ENCODE measurements at places on chromosomes 13 and 19.

DNA sequence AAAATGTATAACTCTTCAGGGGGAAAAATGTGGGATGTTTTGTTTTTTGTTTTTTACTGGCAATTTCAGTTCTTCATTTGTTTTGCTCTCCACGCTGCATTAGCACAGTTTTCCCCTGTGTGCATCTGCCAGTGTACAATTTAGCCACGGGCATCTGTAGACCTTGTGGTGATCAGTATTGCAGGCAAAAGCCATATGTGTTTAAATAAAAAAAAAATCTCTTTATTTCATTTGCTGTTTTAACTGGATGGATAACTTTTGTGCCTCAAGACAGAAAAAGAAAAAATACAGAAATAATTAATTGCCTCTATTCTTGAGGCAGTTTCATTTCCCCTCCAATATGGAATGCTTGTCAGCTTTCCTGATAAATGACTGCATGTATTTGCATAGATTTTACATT lies 7.9 kb upstream of the MAB21L1 start:
- peak; percentile 61 for DNase-seq

- DNase-seq = no peak
These were observed 78.9 kb downstream of the FLT1 start for GRCh38 chr13:28415994-28416421.

DNA sequence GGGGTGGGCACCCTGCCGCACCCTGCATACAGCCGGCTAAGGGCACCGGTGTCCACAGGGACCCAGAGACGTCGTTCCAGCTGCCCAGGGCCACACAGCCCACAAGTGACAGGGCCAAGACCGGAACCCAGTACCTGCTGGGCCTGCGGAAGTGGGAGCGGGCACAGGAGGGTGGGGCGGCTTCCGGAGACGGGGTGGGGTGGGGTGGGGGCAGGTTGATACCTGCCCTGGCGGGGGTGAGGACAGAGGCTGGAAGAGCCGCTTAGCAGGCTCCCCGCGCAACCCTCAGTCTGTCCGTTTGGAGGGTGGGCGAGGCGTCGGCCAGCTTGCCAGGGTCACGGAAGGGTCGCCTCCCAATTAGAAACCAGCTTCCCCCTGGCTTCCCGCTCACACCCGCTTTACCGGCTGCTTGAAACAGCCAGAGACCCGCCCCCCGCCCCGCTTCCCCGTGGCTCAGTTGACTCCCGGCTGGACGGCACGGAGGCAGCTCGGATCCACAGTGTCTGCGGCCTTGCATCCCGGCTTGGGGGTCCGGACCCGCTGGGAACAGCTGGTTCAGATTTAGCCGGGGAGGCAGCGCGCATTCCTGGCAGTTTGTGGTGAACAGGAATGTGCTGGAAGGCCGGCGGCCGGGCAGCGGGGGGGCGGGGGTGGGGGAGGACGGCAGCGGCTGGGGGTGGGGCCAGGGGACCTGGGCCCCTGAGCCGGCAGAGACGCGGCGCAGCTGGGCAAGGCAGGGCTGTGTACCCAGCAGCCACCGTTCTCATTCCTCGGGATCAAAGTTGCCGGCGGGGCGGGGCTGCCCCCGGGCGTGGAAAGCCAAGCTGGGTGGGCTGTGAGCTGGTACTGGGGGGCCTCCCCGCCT lies 1.9 kb downstream of the CNN2 start:
- no peak for DNase-seq

DNA sequence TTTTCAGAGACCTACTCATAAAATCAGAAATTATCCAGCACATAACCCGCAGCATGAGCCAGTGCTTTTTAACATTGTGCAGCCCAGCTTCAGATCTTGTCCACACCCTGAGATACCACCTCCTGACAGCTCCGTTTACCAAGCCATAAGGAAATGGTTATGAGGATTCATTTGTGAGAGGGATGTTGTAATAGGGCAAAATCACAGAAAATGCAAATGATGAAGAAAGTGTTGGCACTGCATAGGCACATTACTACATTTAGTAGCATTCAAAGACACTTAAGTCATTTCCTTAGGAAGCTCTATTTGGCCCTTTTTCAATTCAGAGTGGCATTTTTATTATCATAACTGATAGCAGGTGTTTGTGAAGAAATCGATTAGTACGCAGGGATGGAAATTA lies 277.5 kb downstream of the DNAJC15 start:
- no peak for DNase-seq

- no peak for DNase-seq
These were observed 39.7 kb downstream of the PPP2R1A start for GRCh38 chr19:52229524-52229923.

DNA sequence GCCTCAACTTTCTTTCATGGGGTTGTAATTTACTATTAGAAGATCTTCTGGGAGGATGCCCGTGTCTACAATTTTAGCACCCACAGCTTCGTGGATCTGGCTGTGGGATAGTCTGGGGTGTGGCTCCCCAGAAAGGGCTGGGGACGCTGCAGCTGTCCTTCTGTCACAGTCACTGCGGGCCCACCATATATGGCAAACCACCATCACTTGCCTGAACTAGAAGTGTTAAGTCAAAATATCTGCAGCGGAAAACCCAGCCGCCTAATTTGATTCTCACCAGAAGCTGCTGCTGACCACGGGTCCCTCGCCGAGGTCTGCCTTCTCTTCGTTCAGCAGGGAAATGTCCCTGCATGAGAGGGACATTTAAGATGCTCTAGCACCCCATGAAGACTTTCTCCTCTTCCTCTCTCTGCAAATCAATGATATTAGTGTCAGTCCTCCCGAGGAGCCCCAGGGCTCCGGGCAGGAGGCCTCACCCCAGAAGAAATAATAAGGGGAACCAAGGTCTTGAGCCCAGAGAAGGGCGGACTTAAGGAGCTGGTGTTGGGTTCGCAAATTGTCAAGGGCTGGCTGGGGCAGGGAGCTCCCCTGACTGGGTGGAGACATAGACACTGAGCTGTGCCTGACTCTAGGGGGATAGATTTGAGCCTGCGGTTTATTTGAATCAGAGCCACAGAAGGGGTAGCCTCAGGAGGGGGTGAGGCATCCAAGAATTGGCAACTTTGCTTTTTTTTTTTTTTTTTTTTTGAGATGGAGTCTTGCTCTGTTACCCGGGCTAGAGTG lies 3.0 kb upstream of the MATK start:
- no peak for DNase-seq

- no peak for DNase-seq
These were observed 29.2 kb upstream of the GARRE1 start for GRCh38 chr19:34224996-34225658.

- no peak for DNase-seq
These were observed 2.2 kb downstream of the HCST start for GRCh38 chr19:35904311-35905068.

DNA sequence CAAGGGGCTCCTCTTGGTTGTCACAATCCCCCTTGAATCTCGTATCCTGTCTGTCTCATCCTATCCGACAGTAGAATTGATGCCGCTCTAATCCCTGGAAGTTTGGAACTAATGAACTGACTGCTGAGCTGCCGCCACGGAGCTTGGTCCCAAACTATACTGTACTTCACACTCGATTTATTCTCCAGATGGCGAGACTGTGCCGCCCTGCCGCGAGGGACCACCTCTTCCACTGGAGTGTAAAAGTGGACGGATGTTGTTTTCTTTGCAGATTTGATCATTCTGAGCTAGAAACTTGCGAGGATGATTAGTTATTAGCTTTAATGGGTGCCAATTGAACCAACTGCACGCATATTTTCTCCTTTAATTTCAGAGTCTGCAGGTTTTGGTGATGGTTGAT lies 117.2 kb downstream of the ZIC5 start:
- DNase-seq = peak; percentile 71

DNA sequence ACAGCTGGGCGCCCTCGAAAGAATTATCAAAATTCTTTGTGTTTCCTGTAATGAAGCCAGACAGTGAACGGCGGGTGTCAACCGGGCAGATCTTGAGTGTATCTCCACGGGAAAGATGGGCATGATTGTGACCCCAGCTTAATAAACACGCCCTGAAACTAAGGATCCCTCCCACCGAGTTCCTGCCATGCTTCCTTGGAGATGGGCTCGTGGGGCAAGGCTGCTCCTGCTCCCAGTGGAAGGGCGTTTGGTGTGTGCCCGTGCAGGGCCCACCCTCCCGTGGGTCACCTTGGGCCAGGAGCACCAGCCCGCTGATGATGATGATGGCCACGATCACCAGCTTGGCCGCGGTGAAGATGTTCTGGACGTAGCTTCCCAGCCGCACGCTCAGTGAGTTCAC lies 7.4 kb downstream of the SLC7A9 start:
- no peak for DNase-seq

DNA sequence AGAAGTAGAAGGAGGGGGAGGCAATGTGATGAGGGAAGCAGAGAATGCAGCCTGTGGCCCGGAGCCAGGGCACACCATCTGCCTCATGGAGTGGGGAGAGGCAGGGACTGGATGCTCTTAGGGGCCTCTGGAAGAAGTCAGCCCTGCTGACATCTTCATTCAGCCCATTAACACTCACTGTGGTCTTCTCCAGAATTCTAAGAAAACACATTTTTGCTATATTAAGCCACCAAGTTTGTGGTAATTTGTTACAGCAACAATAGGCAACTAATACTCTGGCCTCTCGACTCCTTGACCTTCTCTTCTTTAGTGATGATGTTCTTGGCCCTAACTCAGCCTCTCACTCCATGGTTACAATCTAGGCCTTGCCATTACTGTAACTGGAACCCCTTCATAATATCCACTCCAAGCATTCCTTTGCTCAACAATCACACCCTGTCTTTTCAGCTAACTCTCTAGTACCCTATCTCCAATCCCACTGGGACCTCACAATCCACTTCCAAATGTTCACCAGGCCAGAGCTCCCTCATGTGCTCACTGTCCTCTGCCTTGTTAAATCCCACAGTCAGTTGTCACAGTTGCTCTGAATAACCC lies 98.5 kb downstream of the MIPEP start:
- DNase-seq = peak; percentile 58

DNA sequence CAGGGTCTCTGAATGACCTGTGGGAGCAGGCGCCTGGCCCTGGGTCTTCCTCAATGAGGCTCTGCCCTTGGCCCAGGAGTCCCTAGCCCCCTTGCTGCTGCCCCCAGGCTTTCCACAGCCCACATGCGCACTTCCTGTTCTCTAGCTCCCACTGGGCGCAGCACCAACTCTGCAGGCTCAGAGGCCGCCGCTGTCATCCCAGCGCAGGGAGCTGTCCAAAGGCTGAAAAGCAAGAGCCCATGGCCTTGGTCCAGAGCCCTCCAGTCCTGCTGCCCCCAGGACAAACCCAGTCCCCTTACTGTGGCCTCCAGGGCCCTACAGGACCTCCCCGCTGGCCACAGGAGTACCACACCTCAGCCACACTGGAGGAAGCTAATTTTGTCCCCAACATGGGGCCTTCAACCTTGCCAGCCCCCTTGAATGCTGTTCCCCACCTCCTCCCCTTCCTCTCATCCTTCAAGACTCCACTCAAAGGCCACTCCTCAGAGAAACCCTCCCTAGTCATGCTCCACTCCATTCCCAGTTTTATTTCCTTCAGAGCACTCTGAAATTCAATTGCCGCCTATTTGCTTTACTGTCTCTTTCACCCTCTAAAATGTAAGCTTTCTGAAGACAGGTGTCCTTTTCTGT lies 8.0 kb upstream of the POU2F2 start:
- peak; percentile 11 for DNase-seq

- DNase-seq = no peak
These were observed 14.1 kb downstream of the TLE5 start for GRCh38 chr19:3048190-3048533.

DNA sequence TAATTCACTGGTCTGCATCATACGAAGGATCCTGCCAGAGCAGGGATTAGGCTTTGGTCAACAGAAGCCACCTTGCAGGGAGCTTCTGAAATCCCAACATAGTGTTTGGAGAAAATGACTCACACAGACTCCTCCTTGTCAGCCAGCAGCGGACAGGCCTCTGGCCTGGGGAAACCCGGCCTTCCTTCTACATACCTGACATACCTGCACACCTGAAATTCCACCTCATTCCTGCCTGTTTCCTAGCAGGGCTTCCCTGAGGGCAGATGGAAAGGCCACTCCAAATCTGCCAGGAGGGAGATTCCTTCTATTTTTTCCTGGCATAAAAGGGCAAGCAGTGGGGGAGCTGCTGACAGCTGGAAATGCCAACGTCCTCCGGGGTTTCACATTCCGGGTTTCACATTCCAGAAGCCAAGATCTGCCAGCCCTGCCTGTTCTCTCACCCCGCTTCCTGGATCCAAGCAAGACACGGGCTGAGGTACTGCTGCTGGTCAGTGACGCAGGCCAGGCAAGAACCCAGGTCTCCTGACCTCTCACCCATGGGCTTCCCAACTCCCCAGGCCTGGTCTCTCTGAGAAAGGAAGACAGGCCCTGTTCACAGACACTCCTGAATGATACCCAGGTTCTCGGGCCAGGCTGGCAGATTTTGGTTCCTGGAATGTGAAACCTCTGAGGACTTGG lies 18.2 kb upstream of the IGFL1 start:
- DNase-seq = no peak

DNA sequence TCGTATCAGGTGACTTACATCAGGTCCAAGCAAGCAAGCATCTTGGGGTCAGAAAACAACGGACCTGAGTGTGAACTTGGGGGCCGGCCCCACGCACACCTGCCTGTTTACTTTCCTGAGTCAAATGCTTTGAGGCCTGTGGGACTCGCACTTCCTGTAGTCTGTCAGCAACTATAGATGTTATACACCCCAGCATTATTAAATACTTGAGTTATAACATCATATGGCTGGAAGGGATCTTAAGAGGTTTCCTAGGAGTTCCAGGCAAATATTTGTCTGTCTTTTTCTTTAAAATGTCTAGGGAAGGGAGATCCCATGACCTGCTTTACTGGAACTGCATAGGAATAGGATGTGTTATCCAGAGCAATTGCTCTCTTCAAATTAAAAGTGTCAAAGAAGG lies 280.6 kb downstream of the SHISA2 start:
- no peak for DNase-seq

GRCh38 chr13:80509264-80509663 lies 168.3 kb upstream of the SPRY2 start:
- no peak for DNase-seq

DNA sequence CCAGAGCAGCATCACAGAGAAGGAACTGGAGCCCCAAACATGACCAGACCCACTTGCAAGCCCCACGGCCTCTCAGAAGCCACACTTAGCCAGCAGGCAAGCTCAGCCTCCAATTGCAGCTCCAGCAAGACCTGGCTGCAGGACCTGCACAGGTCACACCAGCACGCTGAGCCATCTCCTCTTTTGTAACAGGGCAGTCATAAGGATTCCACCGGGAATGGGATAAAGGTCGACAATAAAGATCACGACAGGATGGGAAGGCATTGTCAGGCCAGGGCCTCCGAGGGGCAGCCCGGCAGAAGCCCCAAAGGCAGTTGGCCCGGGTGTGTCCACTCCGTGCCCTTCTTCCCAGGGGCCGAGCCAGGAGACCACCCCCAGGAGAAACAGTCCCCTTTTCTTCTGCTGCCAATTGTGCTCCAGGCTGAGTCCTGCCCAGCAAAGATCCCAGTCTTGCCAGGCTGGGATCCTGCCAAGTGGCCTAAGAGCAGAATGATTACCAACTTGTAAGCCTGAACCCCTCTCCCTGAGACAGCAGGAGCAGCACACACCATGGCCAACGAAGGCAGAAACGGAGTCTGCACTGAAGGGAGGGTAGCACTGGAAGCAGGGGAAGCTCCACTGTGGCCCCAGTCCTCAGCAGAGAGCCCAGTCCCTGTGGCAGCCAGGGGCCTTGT lies 12.5 kb downstream of the PEPD start:
- no peak for DNase-seq

GRCh38 chr19:14265290-14266036 lies 59.5 kb upstream of the ADGRL1 start:
- DNase-seq = no peak
